ENCODE measurements at places on chromosomes 7 and 10.
A peak's percentile ranks its signal among the peaks of the same experiment; 100 is the strongest.

GRCh38 chr7:1302936-1303335 is 70.3 kb downstream of the UNCX start:
- DNase-seq, result peak; percentile 12

DNA sequence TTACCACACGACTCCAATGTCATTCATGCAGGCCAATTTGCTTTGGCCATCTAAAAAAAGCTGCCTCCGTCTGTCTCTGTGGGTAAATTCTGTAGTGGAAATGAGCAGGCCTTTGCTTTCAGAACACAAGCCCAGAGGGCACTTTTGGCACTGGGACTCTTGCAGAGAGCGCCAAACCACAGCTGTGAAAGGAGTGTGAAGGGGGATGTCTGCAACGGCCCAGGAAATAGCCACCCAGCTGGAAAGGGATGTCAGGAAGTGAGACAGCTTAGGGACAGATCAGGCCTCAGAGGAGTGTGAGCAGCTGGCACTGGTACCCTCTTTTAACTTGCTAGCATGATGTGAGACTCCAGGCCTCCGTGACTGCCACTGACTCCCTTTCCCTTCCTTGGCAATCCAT is 152.4 kb downstream of the DKK1 start:
- DNase-seq, result peak; percentile 53

DNA sequence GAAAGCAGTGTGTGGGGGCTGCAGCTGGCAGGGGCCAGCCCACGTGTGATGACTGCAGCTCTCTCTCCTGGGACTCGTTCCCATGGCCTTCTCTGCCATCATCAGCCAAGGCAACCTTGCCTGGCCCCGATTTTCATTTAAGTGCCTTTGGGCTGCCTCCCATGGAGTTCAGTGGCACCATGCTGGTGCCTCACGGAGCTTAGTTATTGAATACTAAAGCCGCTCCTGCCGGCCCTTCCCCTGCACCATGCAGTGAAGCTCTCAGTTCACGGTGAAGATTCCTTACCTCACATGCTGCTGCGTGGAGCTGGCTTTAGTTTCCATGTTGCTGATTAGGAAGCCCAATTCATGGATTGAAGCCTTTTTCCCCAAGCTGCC is 141.5 kb upstream of the EEPD1 start:
- no peak for DNase-seq

DNA sequence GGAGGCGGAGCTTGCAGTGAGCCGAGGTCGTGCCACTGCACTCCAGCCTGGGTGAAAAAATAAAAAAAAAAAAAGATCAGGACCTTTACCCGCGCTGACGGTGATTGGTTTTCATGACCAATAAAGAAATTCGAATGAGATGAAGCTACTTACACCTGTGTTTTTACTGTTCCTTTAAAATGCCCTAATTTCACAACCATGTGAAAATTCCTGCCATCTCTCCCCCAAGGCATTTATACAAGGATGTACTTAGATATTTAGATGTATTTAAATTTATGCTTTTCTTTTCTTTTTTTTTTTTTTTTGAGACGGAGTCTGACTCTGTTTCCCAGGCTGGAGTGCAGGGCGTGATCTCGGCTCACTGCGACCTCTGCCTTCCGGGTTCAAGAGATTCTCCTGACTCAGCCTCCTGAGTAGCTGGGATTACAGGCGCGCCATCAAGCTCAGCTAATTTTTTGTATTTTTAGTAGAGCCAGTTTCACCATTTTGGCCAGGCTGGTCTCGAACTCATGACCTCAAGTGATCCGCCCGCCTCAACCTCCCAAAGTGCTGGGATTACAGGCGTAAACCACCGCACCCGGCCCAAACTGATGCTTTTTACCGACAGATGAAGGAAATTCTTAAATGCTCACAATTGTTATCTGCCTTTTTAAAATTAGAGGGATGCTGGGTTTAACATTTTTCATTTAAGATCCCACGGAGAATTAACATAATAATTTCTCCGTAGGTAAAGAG is 3.1 kb upstream of the PHYH start:
- DNase-seq, result no peak

DNA sequence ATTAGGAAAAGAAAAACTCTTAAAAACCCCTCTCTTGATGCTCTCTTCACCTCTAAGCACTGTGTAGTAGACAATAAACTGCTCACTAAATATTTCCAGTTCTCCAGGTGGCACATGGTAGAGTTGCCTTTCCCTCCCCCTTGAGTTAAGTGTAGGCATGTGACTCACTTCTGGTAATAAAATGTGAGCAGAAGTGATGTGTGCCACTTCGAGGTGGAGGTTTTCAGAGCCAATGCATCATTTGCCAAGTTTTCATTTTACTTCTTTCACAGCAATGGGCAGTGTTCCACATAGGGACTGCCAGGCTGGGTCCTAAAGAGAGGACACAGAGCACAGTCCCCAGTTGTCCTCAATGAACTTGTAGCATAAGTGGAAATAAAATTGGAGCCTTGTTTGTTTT is 131.6 kb upstream of the NPY start:
- DNase-seq, result no peak

DNA sequence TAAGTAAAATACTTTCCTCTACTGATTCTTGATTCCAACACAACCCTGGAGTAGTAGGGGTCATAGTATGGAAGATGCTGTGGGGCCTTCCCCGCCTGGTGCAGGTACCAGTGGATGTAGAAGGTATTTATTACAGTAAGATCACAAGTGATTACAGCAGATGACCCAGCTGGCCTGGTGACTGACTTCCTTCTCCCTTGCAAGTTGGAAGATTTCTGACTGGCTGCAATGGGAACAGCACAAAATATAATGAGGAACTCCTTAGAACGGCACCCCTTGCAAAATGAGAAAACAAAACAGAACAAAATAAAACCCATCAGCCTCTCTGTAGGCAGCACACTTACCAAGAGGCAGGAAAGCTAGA is 61.7 kb upstream of the TARP start:
- no peak for DNase-seq

DNA sequence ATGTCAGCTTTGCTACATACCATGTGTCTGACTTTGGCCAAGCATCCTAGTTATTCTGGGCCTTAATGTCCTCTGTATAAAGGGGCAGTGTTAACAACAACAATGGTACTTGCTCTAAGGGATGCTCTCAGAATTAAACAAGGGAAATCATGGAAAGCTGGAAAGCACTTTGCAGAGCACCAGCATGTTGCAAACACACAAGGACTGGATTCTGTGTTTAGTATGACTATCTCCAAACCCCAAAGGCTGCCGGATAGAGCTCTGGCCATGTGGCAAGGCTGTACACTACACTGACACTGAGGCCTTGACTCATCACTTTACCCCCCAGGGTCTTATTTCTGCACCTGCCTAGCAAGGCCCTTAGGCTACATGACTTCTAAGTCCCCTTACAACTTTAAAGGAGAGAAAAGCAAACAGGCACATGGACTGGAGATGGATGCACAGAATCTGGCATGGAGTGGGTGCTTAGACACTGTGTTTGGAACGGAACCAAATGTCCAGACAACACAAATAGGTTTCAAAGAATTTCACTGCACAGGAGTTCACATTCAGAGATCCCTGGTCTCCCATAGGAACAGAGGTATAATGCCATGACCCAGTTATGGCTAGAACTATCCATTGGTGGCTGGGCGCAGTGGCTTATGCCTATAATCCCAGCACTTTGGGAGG is 74.6 kb downstream of the FAM13C start:
- no peak for DNase-seq

- DNase-seq, result no peak
Measured at GRCh38 chr10:31926160-31926559, 2.5 kb downstream of the ARHGAP12 start.

- DNase-seq, result no peak
Measured at GRCh38 chr7:68718097-68718551, 880.2 kb upstream of the AUTS2 start.

GRCh38 chr7:22640269-22640668 is 86.7 kb upstream of the IL6 start:
- DNase-seq, result no peak

- DNase-seq, result no peak
Measured at GRCh38 chr7:45656431-45656830, 82.3 kb downstream of the ADCY1 start.

GRCh38 chr10:43407148-43407575 is 1.8 kb downstream of the HNRNPF start:
- peak; percentile 50 for DNase-seq

- no peak for DNase-seq
Measured at GRCh38 chr10:116440330-116441030, 12.8 kb downstream of the PNLIPRP3 start.

DNA sequence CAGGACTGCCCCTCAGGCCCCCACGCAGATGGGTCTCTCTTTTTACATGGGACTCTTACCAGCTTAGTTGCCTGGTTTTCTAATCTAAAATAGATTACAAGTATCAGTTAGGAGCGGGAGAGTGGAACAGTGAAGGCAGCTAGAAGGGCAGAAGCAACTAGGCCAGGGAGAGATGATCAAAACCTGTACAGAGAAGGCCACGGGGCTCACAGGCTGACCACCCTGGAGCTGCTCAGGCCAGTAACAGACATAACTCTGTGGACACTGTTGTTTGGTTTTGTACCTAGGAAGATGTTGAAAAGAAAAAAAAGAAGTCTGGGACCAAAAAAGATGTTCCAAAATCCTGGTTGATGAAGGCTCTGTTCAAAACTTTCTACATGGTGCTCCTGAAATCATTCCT is 16.5 kb downstream of the ABCC2 start:
- DNase-seq, result no peak

DNA sequence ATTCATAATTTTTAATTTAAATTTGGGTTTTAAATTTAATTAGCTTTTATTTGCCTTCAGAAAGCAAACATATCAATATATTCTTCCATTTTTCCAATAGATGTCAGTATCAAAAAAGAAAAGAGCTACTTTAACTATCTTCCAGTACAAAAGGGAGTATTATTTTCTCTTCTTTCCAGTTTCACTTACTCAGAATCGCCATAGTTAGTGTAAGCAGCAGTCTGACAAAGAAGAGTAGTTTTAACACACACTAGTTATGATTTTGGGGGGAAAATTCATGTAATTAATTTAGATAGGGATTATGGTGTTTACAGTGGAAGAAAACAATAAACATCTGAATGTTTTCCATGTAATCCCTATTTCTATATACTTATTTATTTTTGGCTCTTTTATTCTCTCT is 272.6 kb upstream of the DGKB start:
- no peak for DNase-seq

DNA sequence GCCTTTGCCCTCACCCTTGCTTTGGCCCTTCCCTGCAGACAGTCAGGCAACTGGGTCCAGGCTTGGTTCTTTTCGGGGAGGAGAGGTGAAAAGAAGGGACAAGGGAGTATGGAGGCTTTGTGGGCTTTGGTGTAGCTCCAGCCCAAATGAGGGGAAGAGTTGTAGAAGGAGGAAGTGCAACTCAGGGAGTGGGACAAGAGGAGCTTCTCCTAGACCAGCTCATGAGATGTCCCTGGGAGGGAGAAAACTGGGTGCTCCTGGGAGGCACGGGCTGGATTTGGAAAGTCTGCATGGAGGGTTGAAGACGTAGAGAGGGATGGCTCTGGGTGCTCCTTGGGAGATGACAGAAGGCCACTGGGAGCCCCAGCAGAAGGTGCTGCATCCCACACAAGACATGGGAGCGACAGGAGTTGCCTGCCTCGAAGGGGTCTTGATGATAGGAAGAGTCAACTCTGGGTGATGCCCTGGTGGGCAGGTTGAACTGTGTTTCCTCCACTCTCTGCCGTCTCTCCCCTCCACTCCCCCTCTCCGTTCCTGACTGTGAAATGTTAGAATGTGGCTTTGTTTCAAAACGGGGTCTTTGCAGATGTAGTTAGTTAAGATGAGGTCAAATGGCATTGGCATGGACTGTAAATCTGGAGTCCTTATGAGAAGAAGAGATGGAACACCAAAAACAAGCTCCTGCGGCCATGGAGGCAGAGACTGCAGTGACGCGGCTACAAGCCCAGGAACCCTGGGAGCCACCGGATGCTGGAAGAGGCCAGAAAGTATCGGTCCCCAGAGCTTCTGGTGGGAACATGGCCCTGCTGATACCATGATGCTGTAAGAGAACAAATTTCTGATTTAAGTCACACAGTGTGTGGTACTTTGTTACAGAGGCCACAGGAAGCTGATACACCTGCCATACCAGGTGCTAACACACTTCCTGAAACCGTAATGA is 298.5 kb downstream of the GLRX3 start:
- DNase-seq, result no peak

DNA sequence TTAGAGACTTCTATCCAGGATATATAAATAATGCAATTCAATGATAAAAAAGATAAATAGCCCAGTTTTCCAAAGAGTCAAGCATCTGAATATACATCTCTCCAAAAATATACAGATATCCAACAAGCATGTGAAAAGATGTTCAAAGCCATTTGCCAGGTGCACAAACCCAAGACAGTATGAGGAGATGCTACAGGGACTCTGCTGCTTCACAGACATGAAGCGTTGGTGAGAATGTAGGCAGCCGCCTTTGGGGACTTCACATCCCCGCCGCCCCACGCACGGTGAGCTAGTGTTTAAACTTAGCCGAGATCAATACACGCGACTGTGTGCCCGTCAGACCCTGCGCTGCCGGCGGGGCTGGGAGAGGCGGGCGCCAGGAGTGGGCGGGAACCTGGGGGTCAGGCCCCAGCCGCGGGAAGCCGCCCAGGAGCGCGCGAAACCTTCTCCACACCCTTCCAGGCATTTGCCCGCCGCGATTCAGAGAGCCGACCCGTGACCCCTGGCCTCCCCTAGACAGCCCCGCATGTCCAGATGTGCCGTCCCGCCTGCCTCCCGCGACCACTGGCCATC is 927 bp upstream of the ALOX5 start:
- no peak for DNase-seq

GRCh38 chr7:21636694-21637093 is 93.9 kb downstream of the DNAH11 start:
- DNase-seq, result no peak

GRCh38 chr10:62045765-62046521 is 144.4 kb downstream of the ARID5B start:
- DNase-seq, result peak; percentile 92

GRCh38 chr10:71889388-71889987 is 38.4 kb upstream of the PSAP start:
- no peak for DNase-seq

GRCh38 chr7:111516612-111517011 is 45.7 kb downstream of the IMMP2L start:
- DNase-seq, result no peak

- DNase-seq, result no peak
Measured at GRCh38 chr10:3167611-3168330, 4.8 kb downstream of the PITRM1 start.

- DNase-seq, result no peak
Measured at GRCh38 chr7:44408596-44408995, 81.9 kb downstream of the NUDCD3 start.

DNA sequence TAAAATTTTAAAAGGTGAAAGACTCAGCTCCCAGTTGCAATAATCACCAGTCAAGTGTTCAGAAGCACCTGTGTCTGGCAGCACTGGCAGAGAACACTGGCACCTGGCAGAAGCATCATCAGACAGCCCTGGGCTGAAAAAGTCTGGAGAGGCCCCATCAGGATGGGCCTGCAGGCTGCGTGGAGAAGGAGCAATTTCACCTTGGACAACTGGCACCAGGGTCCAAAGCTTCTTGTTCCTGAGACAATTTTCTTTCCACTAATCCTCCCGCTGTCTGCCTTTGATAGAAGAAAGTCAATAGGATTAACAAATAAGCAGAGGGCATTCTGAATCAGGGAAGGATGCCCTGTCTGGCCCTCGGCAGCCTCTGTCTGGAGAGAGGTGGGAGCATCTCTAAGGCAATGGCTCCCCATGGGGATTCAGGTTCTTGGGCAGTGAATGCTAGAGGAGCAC is 6.5 kb downstream of the COBL start:
- DNase-seq, result no peak

Data from AG10803 (cell line).